Breast epithelium (tissue), 4 donors: ENCODE measurements at places on chromosomes 6 and 20. TPM values are rescaled to one million over a fixed set of nuclear protein-coding genes. Genes with fewer than 3 reads are reported as not detected.
A peak's percentile ranks its signal among the peaks of the same experiment; 100 is the strongest.

RAB23 gene
- total RNA-seq: 10.8 TPM

SLC35B2 gene
- total RNA-seq: 50.5 TPM

- no peak overlapping the region for H3K4me3 ChIP-seq
- no peaks in the 10 kb centered on the region for H3K27me3 ChIP-seq
- no peak overlapping the region for H3K27ac ChIP-seq
- DNase-seq: no peak
- H3K4me1 ChIP-seq: no peaks in the 10 kb centered on the region
Observed at GRCh38 chr6:131065824-131066171, 2.8 kb upstream of the EPB41L2 start.

DNA sequence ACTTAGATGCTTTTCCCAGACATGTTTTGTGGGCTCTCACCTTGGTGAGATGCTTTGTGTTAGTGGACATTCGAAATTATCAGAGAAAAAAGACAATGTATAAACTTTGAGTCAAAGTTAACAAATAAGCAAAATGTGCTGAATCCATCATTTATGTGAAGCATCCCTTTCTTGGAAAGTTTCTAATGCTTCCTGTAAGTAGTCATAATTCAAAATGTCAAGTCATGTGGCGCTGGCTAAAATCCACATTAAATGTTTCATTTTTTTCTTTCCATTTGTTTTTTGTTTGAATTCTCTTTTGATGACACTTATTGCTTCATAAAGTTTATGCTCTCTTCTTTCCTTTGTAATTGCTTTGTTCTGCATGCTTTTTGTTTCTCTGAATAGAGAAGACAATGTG lies 107.2 kb upstream of the CENPW start:
- H3K36me3 ChIP-seq: no peaks in the 10 kb centered on the region
- no peak overlapping the region for H3K4me3 ChIP-seq
- H3K27ac ChIP-seq: no peak overlapping the region
- DNase-seq: no peak
- H3K27me3 ChIP-seq: no peaks in the 10 kb centered on the region
- H3K4me1 ChIP-seq: no peaks in the 10 kb centered on the region

GRCh38 chr20:40196846-40197436 lies 492.1 kb downstream of the MAFB start:
- H3K36me3 ChIP-seq: no peaks in the 10 kb centered on the region
- H3K4me3 ChIP-seq: no peak overlapping the region
- no peaks in the 10 kb centered on the region for H3K4me1 ChIP-seq
- H3K27me3 ChIP-seq: no peaks in the 10 kb centered on the region
- DNase-seq: no peak

GRCh38 chr6:43702534-43703440 lies 15.2 kb upstream of the MRPS18A start:
- peak; percentile 76 for DNase-seq
- H3K36me3 ChIP-seq: no peaks in the 10 kb centered on the region
- H3K4me1 ChIP-seq: peaks cover 5% of the 10 kb centered on the region
- H3K27me3 ChIP-seq: no peaks in the 10 kb centered on the region

DNA sequence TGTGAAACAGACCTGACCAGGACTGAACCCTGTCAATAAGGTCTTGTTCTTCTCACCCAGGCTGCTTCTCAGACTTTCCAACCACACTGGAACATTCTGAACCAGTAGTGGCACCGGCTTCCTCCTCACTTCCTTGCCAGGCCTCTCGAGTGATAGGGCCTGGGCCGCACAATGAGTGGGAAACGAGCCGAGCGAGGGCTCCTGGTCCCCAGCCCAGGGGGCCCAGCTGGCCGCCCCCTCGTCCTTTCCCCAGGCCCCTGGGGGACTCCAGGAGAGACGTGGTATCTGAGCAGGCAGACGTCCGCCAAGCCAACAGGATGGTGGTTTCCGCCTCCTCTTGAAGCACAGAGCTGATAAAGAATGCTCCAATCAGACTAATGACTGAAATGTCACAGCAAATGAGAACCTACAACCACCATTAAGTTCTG lies 117.9 kb downstream of the GMDS start:
- no peaks in the 10 kb centered on the region for H3K4me1 ChIP-seq
- peak overlapping the region; percentile 36 for H3K27ac ChIP-seq
- no peaks in the 10 kb centered on the region for H3K36me3 ChIP-seq
- no peak overlapping the region for H3K4me3 ChIP-seq
